ENCODE measurements at places on chromosomes 4 and X.

DNA sequence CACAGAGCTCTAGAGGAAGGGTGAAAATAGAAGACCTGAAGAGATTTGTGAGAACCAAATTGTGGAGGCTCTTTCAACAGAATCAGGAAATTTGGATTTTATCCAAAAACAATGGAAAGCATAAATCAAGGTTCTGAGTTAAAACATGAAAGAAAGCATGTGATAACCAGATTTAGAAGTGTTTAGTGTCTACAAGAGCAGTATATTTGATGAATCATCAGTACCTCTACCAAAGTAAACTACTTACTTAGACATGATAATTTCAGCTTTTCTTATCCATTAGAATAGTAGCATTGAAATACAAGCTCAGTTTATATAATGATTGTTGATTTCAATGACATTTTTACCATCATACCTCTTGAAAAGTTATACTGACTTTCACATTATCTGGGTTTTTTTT is 25.9 kb upstream of the INTU start:
- no peak for DNase-seq

- DNase-seq, result no peak
Observed at GRCh38 chrX:69285401-69285877, 120.2 kb upstream of the PJA1 start.

GRCh38 chrX:143642426-143642825 is 6.5 kb upstream of the SLITRK4 start:
- DNase-seq, result no peak

GRCh38 chrX:18793601-18794089 is 86.2 kb downstream of the PPEF1 start:
- DNase-seq, result no peak

DNA sequence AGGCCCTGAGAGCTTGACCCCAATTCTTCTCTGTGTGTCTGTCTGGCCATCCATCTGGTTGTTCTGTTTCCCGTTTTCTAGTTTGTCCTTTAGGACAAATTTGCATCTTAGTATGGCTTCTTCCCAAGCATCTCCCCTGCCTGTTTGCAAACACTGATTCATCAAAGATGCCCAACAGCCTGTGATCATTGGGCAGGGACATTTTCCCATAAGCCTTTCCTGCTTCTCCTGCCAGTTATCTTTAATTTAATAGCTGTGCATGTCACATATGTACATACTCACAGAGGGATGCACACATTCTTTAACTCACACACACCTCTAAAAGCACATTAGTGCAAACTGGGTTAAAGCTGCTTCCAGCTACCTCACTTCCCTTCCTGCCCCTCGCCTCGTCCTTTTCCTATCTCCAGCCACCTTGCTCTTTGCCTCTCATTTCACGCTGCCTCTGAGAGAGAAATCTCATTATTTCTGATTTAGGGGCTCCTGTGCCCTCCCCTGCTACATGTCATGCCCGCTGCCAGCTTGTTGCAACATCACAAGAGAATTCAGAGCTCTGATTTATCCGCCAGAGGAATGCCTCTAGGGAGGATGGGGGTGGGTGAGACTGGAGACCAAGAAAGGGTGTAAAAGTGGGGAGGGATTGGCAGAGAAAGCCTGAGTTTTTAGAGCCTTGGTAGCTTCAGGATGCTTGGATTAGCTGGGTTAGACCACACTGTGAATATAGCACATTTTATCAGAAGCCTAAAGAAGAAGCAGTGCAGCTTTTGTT is 100.6 kb downstream of the NHS start:
- DNase-seq, result no peak

- DNase-seq, result peak; percentile 36
Observed at GRCh38 chr4:153466081-153466948, at the start of gene TMEM131L. Gene TMEM131L (plus strand): TSS chr4:153466360. CDS start chr4:153466398, 38 bp downstream.

DNA sequence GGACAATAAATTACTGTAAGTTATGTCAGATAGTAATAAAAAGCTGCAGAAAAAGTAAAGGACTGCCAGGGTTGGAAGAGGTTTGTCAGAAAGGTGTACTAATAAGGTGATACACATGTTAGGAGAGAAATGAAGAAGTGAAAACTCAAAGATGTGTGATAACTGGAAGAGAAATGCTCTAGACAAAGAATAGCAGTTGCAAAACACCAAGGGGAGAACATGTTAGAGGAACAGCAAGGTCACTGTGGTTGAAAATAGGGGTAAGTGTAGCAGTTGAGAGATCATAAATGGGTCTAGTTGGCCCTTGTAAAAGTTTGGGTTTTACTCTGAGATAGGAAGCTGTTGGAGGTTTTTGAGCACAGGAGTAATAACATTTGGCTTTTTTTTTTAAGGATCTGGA is 46.9 kb downstream of the HSPA4L start:
- no peak for DNase-seq

DNA sequence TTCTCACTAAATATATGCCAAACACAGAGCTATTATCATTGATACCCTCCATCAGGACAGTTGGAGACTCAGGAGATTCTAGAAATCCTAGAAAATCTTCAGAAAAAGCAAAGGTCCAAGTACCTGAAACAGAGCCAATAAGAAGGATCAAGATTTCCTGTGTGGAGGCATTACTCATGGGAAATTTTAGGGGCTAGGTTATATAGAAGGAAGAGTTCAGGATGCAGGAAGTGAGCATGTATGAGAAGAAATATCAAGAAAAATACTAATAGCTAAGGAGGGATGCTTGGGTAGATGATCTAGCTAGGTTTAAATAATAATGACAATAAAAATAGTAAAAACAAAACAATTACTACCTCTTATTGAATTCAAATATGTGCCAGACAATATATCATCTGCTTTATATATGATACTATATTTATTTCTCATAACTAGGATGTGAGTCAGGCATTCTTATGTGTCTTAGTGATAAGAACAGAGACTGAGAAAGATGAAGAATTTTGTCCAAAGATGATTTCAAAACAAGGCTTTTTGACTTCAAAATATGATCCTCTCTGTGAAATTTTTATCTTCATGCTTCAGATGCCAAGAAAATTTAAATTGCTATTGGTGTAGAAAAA is 66.4 kb upstream of the HHIP start:
- no peak for DNase-seq

DNA sequence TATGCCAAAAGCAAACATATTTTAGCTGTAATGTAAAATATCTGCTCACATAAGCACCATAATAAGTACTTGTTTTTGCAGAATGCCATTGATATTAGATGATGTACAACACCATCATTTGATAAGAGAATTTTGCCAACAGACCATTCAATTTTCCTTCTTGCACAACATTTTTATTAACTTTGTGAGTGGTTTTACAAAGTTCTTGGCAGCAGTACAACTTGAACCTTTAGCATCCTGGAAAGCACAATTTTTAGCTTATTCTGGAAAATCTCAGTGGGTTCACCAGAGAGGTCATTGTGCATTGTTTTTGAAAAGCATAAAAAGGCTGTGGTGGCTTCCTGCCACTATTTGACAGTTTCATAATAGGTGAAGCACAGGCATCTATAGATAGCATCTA is 26.4 kb upstream of the REPS2 start:
- no peak for DNase-seq

DNA sequence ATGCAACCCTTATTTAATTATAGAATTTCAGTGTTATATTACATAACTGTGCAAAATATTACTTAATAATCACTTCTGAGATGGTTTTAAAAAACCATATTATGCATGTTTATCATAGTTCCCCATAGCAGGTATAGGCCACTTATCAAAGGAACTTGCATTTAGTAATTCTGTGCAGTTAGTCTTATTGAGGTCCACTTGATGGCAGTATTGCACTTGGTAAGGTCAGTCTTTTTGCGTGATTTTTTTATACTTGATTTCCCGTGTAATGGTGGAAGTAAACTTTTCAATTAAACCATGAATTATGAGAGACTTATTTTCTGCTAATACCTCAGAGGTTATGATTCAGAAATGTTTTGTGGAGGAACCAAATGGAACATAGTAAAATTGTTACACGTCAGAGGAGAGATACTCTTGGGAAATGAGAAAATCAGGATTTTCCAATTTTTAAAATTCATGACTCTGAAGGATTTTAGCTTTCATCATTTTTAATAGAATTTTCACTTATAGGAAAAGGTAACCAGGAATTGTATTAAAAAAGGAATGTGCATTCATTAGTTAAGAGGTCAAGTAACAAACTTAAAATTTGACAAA is 230.0 kb downstream of the CCSER1 start:
- DNase-seq, result no peak

DNA sequence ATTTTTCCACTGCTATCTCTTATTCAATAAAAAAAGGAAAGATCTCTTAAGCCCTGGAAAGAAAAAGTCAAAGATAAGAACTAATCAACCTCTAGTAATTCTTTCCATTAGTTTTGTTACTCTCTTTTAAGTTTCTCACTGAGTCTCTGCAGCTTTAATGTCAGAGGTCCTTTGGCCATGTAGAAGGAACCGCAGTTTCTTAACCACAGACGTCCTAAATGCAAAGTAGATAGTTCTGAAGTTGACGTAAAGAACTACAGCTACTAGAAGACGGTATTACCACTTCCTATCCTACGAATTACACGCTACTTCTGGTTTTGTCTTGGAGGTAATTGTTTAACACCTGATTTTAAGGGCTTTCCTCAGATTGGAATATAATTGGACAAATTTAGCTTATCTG is 325.9 kb downstream of the ANKRD50 start:
- DNase-seq, result no peak

Measured in stimulated activated CD4-positive, alpha-beta T cell treated with anti-CD3 and anti-CD28 coated beads, Interleukin-1b, Interleukin-23, amount 100 ng/mL, for 1 hour (primary cell).